Endothelial cell (in vitro differentiated cells): ENCODE measurements at places on chromosomes 12 and 14.

GRCh38 chr12:90355711-90356355, 599.1 kb downstream of the CCER1 start:
- H3K4me3 ChIP-seq = no peak overlapping the region
- no peaks in the 10 kb centered on the region for H3K36me3 ChIP-seq
- H3K27ac ChIP-seq = no peak overlapping the region
- peaks cover 24% of the 10 kb centered on the region for H3K4me1 ChIP-seq
- no peaks in the 10 kb centered on the region for H3K27me3 ChIP-seq

GRCh38 chr12:12803186-12803585, 10.0 kb upstream of the DDX47 start:
- no peak overlapping the region for H3K27ac ChIP-seq
- no peaks in the 10 kb centered on the region for H3K36me3 ChIP-seq
- H3K4me1 ChIP-seq = peaks cover 12% of the 10 kb centered on the region
- H3K4me3 ChIP-seq = no peak overlapping the region
- DNase-seq = no peak

GRCh38 chr12:678747-679712, 15.8 kb upstream of the NINJ2 start:
- DNase-seq = no peak
- no peak overlapping the region for H3K4me3 ChIP-seq
- H3K4me1 ChIP-seq = no peaks in the 10 kb centered on the region
- no peaks in the 10 kb centered on the region for H3K36me3 ChIP-seq
- H3K27me3 ChIP-seq = peaks cover 2% of the 10 kb centered on the region
- no peak overlapping the region for H3K27ac ChIP-seq

DNA sequence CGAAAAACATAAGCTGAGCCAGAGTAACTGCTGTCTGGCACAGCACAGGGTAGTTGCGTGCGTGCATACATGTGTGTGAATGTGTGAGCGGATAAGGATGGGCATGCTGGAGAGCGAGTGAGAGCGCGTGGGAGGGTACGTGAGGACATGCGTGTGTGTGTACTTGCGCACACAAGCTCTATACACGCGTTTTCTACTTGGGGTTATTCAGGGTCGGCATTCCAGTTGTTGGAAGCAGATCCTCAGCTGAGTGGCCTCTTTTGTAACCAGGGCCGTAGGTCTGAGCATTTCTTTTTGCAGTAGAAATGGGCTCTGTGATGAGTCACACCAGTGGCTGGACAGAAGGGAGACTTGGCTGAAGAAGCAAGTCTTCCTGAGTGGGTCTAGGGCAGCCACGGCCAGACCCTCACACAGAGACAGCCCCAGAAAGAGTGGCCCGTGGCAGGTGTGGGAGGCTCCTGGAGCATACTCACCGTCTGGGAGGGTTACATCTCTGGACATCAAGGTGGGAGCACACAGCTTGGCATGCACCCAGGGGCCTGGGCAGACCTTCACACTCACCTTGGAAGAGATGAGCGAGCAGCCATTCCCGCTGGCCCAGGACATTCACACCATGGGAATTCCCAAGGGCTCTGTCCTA, 78.0 kb downstream of the LRRC74A start:
- peaks cover 6% of the 10 kb centered on the region for H3K36me3 ChIP-seq
- no peaks in the 10 kb centered on the region for H3K4me1 ChIP-seq

DNA sequence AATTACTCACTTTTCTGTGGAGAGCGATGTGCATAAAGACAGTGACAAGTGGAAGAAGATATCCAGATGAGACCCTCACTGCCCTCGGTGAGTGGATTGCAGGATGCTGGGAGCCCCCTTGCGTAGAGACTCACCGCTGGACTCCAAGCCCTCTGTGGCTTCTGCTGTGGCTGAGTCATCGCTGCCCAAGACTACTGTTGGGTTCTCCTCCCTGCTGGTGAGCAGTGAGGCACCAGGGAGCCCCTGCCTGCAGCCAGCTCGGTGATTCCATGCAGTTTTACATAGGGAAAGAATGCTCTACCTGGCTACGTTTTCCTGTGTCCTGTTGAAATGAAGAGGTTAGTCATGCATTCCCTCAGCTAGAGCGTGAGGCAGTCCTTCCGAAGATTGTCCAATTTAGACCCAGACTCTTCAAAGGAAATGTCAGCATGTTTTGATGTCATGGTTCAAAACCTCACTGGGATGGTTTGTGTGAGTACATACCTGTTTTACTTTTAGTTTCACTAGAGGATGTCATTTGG, 28.2 kb downstream of the TRAF3 start:
- no peak overlapping the region for H3K27ac ChIP-seq
- H3K4me3 ChIP-seq = no peak overlapping the region

- H3K27ac ChIP-seq = no peak overlapping the region
- H3K27me3 ChIP-seq = peaks cover 39% of the 10 kb centered on the region
- no peak for DNase-seq
- H3K36me3 ChIP-seq = peaks cover 16% of the 10 kb centered on the region
- peaks cover 10% of the 10 kb centered on the region for H3K4me1 ChIP-seq
Measured at GRCh38 chr12:51818086-51818485, 30.4 kb downstream of the FIGNL2 start.

- H3K27me3 ChIP-seq = no peaks in the 10 kb centered on the region
- H3K4me1 ChIP-seq = peaks cover 12% of the 10 kb centered on the region
- no peaks in the 10 kb centered on the region for H3K36me3 ChIP-seq
- H3K27ac ChIP-seq = no peak overlapping the region
- DNase-seq = no peak
Measured at GRCh38 chr14:95261616-95262510, 57.8 kb downstream of the CLMN start.
